CD4-positive, CD25-positive, alpha-beta regulatory T cell (primary cell): ENCODE measurements at places on chromosomes 4 and X. TPM values are rescaled to one million over a fixed set of nuclear protein-coding genes. Genes with fewer than 3 reads are reported as not detected.

DNA sequence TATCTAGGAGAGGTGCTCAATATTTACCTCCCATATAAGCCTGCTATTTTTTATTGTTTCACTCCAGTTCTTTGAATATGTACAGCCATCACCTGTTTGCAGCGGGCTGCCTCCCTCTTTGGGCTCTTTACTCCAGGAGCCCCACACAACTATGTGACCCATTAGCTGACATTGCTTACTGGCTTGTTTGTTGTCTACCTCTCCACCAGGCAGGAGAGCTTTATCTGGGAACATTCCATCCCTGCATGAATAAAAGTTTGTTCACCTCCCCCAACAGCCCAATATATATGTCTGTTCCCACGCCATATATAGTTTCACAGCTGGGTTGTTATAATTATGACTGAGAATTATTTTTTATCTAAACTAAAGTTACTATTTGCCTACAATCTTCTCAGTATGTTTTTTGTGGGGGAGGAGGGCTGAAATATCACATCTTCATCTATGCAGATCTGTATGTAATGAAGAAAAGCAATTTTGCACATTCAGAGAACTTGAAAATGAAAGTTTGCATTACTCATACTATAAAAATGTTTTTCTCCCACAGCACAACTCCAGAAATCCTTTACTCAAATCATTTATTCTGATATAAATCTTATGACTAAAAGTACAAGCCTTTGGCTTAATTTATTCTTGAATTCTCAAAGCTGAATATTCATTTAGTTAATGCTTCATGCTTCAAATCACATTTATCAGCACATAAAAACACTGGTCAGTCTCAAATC is 61.2 kb upstream of the DAPP1 start:
- no peak overlapping the region for H3K4me3 ChIP-seq
- no peak overlapping the region for H3K27ac ChIP-seq
- no peak for DNase-seq
- no peaks in the 10 kb centered on the region for H3K4me1 ChIP-seq
- H3K27me3 ChIP-seq, result peaks cover 3% of the 10 kb centered on the region
- H3K36me3 ChIP-seq, result no peaks in the 10 kb centered on the region

DNA sequence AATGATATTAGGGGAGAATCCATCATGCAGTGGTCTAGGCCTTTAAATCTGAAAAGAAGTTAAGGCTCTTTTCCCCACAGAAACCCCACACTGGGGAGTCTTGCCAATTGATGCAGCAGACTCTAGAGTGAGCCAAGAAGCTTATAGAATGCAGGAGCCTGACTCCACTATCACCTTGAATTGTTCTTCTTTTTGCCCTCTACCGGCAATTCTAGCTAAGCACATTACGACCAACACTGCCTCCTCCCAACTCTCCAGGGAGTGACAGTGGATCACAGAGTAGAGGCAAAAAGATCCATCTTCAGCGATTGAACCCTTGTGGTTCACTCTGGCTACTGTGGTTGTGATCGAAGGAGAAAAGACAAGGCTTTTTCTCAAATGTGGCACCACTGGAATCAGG is 331.5 kb downstream of the NKX6-1 start:
- H3K4me1 ChIP-seq, result no peaks in the 10 kb centered on the region
- no peak overlapping the region for H3K4me3 ChIP-seq

GRCh38 chrX:68870357-68870756 is 41.5 kb downstream of the EFNB1 start:
- no peaks in the 10 kb centered on the region for H3K4me1 ChIP-seq
- no peaks in the 10 kb centered on the region for H3K36me3 ChIP-seq
- H3K4me3 ChIP-seq, result no peak overlapping the region
- H3K27ac ChIP-seq, result no peak overlapping the region
- H3K27me3 ChIP-seq, result no peaks in the 10 kb centered on the region

DNA sequence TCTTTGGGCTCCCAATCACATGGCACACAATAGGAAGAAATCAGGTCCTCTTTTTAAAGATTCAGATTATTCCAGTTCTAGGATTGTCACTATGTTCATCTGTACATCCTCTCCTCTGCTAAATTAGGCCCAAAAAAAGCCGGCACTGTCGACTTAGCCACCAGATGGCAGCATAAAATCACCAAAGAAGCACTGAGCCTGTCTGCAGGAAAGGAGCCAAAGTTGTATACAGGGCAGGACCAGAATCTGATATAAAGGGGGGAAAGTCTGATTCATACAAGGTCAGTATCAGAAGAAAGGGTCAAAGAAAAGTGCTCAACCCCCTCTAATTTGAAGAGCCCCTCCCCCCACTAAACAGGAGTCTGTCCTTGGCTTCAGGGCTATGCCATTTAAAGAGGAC is 292.5 kb downstream of the CHIC1 start:
- H3K4me3 ChIP-seq, result no peak overlapping the region
- H3K36me3 ChIP-seq, result no peaks in the 10 kb centered on the region
- H3K27ac ChIP-seq, result no peak overlapping the region
- DNase-seq, result peak; percentile 23
- no peaks in the 10 kb centered on the region for H3K4me1 ChIP-seq

DNA sequence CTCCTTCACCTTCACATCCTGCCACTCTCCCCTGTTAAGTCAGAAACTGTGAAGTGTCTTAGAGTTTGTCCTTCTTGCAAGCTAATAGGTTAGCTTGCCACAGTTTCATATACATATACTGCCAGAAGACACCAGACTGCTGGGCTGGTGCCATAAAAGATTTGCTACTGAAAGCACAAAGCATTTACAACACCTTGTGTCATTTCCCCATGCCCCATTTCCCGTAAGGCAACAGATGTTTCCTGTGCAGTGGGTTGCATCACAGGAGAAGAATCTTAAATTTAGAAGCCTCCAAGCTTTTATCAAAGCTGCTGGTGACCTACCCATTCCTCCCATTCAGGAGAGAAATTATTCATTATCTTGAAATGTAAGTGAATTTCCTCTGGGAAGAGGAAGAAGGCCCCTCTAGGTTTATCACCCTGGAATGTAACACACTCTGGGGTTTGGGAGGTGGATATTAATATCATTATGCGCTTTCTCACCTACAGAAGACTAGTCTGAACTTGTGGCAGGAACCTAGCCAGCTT is 34.5 kb upstream of the RAB33B start:
- no peak overlapping the region for H3K4me3 ChIP-seq
- H3K36me3 ChIP-seq, result peaks cover 5% of the 10 kb centered on the region
- DNase-seq, result no peak
- H3K4me1 ChIP-seq, result no peaks in the 10 kb centered on the region
- H3K27ac ChIP-seq, result no peak overlapping the region

GRCh38 chr4:38180456-38180855 is 220.3 kb downstream of the PTTG2 start:
- H3K4me1 ChIP-seq, result peaks cover 24% of the 10 kb centered on the region
- no peaks in the 10 kb centered on the region for H3K27me3 ChIP-seq
- DNase-seq, result no peak
- no peak overlapping the region for H3K27ac ChIP-seq

- no peak overlapping the region for H3K4me3 ChIP-seq
- DNase-seq, result no peak
- H3K4me1 ChIP-seq, result no peaks in the 10 kb centered on the region
These were observed 133.0 kb downstream of the MAD2L1 start for GRCh38 chr4:119933606-119934005.

GRCh38 chr4:107444-108429 is 16.6 kb upstream of the ZNF718 start:
- no peak for DNase-seq
- no peaks in the 10 kb centered on the region for H3K4me1 ChIP-seq
- no peaks in the 10 kb centered on the region for H3K36me3 ChIP-seq

Gene ZCCHC4
- polyA plus RNA-seq, result 11.4 TPM

DNA sequence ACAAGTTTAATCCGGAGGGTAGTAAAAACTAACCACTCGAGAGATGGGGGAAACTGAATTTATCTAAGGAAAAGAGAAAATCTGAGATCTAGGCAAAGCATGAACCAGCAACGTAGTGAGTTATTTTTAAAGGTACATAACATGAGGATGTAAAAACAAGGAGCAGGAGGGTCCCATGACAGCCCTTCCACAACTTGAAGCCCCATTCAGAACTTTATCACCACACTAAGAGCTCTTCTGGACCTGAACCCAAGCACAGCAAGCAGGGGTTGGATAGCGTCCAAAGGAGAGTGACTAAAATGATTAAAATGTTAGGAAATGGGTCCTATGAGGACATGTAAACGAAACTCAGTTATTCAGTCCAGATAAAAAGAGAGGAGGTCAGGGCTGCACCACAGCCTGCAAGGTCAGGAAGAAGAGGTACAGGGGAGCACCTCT is 16.2 kb downstream of the SH3RF1 start:
- H3K27me3 ChIP-seq, result no peaks in the 10 kb centered on the region
- DNase-seq, result no peak
- no peaks in the 10 kb centered on the region for H3K36me3 ChIP-seq
- H3K4me3 ChIP-seq, result no peak overlapping the region
- no peak overlapping the region for H3K27ac ChIP-seq
- no peaks in the 10 kb centered on the region for H3K4me1 ChIP-seq

- peak overlapping the region; percentile 37 for H3K4me3 ChIP-seq
- no peak overlapping the region for H3K27ac ChIP-seq
- DNase-seq, result peak; percentile 60
- H3K36me3 ChIP-seq, result no peaks in the 10 kb centered on the region
These were observed 17.9 kb upstream of the CDKN2AIP start for GRCh38 chr4:183426507-183426906.

Gene RS1
- polyA plus RNA-seq, result not detected

DNA sequence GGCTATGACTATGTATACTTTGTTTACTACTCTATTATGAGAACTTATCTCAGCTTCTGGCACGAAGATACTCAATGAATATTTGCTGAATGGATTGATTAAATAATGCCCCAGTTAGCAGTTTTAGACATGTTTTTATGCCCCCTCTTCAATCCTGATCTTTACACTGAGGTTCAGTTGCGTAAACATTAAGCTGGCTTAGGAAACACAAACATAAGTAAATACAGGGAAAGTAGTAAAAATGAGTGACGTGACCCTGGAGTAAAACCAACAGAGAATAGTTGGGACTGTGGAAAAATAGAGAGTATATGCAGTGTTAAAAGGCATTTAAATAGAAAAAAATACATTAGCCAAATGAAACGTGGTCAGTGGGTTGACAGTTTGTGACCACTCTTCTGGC is 387.0 kb upstream of the ACTRT1 start:
- H3K27me3 ChIP-seq, result no peaks in the 10 kb centered on the region
- no peak overlapping the region for H3K4me3 ChIP-seq
- no peak overlapping the region for H3K27ac ChIP-seq
- H3K36me3 ChIP-seq, result no peaks in the 10 kb centered on the region

- H3K4me1 ChIP-seq, result no peaks in the 10 kb centered on the region
- DNase-seq, result no peak
- no peaks in the 10 kb centered on the region for H3K27me3 ChIP-seq
- H3K36me3 ChIP-seq, result no peaks in the 10 kb centered on the region
These were observed 388.1 kb upstream of the IGFBP7 start for GRCh38 chr4:57498251-57498650.

Gene TCEANC
- polyA plus RNA-seq, result 13.3 TPM

DNA sequence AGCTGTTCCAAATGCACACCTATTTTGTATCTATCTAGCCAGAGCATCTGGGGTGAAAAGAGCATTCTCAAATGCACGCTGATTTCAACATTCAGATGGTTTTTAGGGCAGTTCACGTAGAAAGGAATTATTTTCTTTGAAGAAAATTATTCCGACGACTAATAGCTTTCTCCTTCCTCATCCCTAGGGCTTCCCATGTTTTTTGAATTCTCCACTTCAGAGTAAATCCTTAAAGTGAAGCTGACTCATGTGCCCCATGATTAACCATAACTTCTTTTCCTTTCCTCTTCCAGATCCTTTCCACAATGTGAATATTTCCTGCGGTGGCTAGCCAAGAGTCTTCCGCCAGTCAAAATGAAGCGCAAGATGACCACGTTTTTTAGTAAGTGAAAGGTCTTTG is 86.7 kb upstream of the PDHA1 start:
- H3K4me1 ChIP-seq, result no peaks in the 10 kb centered on the region
- no peak for DNase-seq
- no peaks in the 10 kb centered on the region for H3K27me3 ChIP-seq

DNA sequence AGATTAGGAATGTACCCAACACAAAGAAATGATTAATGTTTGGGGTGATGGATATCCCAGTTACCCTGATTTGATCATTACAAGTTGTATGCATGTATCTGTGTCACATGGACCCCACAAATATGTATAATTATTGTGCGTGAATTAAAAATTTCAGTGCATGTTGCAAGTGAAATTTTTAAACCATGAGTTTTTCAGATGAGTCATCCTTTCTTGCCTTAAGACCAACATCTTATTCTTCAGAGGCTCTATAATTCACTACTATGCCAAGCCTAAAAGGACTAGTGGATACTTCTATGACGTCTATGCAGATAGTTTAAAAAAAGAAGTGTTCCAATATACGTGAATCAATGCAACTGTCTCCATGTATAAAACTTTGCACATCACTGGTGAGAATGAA is 113.0 kb upstream of the SH3RF1 start:
- no peaks in the 10 kb centered on the region for H3K27me3 ChIP-seq
- no peak overlapping the region for H3K4me3 ChIP-seq
- H3K36me3 ChIP-seq, result no peaks in the 10 kb centered on the region
- DNase-seq, result no peak

Gene CEP44
- polyA plus RNA-seq, result 8.8 TPM

DNA sequence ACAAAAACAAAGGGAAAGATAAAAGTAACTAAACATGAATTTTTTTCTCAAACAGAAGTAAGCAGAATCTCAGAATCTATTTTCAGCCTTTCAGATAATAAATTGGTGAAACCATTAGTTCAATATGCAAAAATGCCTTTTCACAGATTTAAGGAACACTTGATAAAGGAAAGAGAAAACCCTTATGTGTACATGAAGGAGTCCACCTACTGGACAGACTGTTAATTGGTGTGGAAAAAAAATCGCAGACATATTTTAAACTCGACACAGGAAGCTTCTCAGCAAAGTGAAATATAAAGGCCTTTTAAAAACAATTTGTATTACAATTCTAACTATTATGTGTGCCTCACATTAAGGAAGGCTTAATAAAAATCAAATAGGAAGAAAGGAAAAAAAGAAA is 22.3 kb downstream of the COX7B2 start:
- H3K36me3 ChIP-seq, result no peaks in the 10 kb centered on the region
- no peaks in the 10 kb centered on the region for H3K27me3 ChIP-seq
- no peak overlapping the region for H3K4me3 ChIP-seq
- H3K27ac ChIP-seq, result no peak overlapping the region

Gene TMEM271
- not detected for polyA plus RNA-seq

DNA sequence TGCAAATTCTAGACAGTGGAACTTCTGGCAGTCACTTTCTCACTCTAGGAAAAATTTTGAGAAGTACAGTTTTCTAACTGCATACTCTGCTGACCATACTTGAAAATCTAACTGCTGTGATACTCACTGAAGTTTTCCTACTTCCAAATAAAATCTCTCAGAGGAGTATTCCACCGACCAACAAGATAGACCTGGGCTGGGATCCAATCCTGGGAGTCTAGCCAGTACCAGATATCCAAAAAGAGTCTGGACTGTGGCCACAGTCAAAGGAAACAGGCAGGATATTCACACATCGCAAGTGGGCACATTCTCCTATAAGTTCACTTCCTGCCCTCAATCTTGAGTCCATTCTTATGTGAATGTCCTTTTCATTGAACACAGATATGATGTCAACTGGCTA is 1138.7 kb upstream of the PCDH7 start:
- H3K36me3 ChIP-seq, result no peaks in the 10 kb centered on the region
- no peak overlapping the region for H3K4me3 ChIP-seq
- H3K27ac ChIP-seq, result no peak overlapping the region
- no peaks in the 10 kb centered on the region for H3K27me3 ChIP-seq
- no peaks in the 10 kb centered on the region for H3K4me1 ChIP-seq
- no peak for DNase-seq

- no peak overlapping the region for H3K27ac ChIP-seq
- H3K36me3 ChIP-seq, result no peaks in the 10 kb centered on the region
- H3K4me3 ChIP-seq, result no peak overlapping the region
- H3K4me1 ChIP-seq, result no peaks in the 10 kb centered on the region
- no peak for DNase-seq
These were observed 138.9 kb upstream of the IGFBP7 start for GRCh38 chr4:57249083-57249482.

Gene NEUROG2
- not detected for polyA plus RNA-seq
